ENCODE measurements at places on chromosomes 11 and 22.

DNA sequence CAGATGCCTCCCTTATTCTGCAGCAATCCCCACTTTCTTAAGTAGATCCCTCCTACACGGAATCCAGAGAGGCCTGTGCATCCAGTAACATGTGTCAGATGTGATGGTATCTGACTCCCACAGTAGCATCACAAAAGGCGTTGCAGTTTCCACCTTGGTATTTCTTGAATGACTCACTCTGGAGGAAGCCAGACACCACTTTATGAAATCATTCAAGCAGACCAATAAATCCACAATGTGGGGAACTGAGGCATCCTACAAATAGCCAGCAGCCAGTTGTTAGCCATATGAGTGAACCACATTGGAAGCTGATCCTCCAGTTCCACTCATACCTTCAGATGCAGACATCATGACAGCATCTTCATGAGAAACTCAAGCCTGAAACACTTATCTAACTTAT, 798.1 kb downstream of the OPCML start:
- no peak for DNase-seq

- DNase-seq: no peak
Measured at GRCh38 chr11:92804388-92804966, 165.0 kb upstream of the MTNR1B start.

GRCh38 chr11:71426413-71426812, 21.8 kb downstream of the DHCR7 start:
- no peak for DNase-seq

DNA sequence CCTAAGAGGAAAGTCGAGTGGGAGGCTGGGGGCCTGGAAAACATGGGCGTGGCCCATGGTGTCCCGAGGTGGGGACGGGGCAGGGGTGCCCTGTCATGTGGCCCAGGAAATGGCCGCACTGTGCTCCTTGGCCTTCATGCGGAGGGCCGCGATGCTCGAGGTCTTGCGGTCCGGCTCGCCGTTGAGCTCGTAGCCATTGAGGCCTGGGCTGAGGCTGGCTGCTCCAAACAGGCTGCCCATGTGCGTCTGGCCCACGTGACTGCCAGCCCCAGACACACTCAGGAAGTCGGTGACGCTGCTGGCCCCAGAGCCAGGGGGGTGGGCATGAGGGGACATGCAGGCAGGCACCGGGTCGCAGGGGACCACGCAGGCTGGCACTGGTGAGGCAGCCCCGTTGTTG, 45.2 kb downstream of the ALX4 start:
- DNase-seq: no peak

DNA sequence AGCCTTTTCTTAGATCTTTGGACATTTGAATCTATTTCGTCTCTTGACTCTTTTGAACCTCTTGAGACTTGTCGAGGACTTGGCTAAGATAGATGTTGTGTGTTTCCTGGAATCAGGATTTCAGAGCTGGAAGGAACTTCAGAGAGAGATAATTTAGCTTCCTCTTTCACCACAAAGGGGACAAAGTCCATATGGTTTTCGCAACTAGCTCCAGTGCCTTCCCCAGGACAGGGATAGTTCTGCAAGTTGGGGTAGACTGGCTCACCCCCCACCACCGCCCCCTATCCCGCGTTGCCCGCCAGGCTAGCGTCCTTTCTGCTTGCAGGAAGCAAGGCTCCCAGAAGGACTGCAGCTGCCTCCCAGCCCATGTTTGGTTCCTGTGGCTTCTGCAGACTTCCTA, 75.7 kb upstream of the MYO18B start:
- DNase-seq: no peak

- no peak for DNase-seq
Measured at GRCh38 chr11:93005239-93005638, 35.8 kb downstream of the MTNR1B start.

DNA sequence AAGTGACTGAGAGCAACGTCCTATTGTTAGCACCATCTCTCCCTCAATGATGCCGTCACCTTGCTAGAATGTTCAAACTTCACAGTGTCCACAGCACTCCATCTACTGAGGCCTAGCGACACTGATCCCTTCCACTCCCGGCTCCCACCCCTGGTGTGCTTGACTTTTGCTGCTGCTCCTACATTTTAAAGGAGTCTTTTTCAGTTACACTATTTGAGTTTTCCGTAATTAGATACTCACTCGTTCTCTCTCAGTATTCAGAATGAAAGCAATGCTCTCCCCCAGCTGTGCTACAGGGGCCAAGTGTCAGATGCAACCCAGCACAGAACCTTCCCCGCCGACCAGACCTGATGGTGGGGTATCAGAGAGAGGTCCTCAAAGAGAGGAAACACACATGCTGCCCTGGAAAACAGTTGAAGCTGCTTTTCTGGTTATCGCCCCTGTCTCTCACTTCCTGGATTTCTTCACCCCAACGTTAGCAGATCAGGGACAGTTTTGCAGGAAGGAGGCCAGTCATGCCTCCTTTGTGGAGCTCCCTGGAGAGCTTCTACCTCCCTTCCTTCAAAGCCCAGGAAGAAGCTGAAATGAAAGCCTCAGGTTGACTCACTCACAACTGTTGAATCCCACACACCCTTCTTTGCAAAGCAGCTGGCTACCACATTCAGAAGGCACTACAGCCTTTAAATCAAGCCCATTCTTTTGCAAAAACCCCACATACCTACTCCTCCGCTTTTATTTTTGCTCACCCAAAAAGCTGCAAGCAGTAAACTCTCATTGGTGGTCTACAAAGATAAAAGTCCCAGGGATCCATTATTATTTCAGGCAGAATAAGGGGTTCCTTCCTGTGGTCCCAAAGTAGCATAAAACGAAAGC, 23.5 kb downstream of the LARGE1 start:
- no peak for DNase-seq

GRCh38 chr22:17562906-17563870, at the start of gene SLC25A18:
Gene SLC25A18, plus strand, starts transcription at chr22:17563498. Its CDS starts 16,447 bp downstream, at chr22:17579945.
- no peak for DNase-seq

- no peak for DNase-seq
Measured at GRCh38 chr22:45832180-45832579, 144.8 kb downstream of the WNT7B start.

GRCh38 chr11:105148241-105148640, 8.7 kb upstream of the CARD18 start:
- DNase-seq: no peak

- DNase-seq: no peak
Measured at GRCh38 chr11:62001450-62002191, 34.2 kb upstream of the FTH1 start.

- no peak for DNase-seq
Measured at GRCh38 chr11:43578346-43579170, 102.0 kb upstream of the HSD17B12 start.

- no peak for DNase-seq
Measured at GRCh38 chr11:125593114-125593820, 615 bp downstream of the STT3A start.

- no peak for DNase-seq
Measured at GRCh38 chr11:3192511-3193372, 25.9 kb downstream of the MRGPRG start.

- no peak for DNase-seq
Measured at GRCh38 chr22:27152033-27152432, 494.6 kb downstream of the MIAT start.

GRCh38 chr11:4626207-4627099, 10.8 kb upstream of the OR51D1 start:
- DNase-seq: no peak

GRCh38 chr11:88535916-88536547, 198.5 kb upstream of the CTSC start:
- DNase-seq: no peak

GRCh38 chr11:118909619-118910308, 16.0 kb downstream of the BCL9L start:
- no peak for DNase-seq

DNA sequence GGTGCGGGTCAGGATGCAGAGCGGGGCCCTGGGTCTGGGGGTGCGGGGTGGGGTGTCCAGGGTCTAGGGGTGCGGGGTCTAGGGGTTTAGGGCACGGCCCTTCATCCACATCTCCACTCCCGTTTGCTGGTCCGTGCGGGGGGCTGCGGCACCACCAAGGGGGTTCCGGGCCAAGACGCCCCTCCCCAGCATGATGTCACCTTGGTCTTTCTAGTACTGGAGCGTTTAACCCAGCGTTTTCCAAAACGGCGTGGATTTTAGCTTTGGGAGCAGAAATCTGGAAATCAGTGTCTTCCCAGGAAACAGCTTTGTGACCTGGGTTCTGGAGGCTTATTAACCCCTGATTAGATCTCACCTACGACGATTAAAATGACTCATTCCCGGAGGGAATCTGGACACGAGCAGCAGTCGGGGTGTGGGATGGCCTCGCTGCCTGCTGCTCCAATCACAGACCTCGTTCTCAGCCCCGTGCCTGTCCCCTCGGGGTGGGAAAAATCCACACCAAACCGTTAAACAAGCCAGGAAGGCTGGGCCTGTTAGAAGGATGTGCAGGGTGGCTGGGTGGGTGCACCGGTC, 759 bp downstream of the AP2A2 start:
- DNase-seq: no peak

DNA sequence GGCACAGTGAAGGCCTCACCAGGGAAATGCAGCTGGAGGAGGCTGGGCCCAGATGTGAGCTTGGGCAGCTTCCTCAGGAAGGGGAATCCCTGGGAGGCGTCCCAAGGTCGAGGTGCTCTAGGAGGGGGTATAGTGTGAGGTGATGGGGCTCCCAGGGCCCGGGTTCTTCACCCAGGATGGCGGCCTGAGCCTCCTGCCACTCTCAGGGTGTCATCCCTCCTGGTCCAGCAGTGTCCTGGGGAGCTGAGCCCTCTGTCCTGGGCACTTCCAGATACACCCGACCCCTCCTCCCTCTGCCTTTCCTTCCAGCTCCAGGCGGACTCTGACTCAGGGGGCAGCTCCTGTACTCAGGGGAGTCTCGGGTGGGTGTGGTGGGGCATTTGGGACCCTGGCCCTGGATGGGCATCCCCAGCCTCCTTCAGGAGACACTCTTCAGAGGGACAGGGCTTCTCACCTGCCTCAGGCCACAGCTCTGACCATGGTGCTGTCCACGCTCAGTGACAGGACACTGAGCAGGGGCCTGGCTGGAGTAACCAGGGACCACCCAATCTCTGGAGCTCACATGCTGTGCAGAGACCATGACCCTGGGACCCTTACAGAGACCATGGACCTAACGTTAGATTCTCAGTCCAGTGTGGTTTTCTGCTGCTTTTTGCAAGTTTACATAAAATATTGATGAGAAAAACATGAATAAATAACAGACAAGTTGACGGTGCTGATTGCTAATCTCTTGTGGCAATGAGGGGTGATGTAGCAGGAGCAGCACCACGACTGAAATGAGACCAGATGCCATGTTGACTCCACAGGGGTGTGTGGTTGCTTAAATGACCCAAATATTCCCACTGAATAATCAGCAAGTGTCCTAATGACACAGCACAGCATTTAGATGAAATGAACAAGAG, 101.9 kb downstream of the GGTLC2 start:
- no peak for DNase-seq

DNA sequence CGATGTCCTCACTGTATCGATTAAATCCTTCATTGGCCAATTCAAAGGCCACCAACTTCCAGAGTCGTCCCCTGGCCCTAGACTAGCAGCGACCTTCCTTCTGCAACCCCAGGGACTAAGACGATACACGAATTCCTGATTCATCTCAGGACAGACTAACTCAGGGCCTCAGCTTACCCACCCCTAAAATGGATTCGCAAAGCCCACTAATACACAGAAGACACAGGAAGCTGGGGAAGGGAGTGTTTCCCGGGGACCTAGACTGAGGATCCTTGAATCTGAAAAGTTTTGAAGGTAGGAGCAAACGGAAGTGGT, 509 bp downstream of the LAMTOR1 start:
- no peak for DNase-seq

GRCh38 chr22:22348127-22348814, 103.7 kb downstream of the VPREB1 start:
- DNase-seq: no peak

GRCh38 chr11:61115498-61116224, 13.4 kb downstream of the CD5 start:
- no peak for DNase-seq

- DNase-seq: no peak
Measured at GRCh38 chr11:9820260-9820659, 156.4 kb downstream of the SWAP70 start.

DNA sequence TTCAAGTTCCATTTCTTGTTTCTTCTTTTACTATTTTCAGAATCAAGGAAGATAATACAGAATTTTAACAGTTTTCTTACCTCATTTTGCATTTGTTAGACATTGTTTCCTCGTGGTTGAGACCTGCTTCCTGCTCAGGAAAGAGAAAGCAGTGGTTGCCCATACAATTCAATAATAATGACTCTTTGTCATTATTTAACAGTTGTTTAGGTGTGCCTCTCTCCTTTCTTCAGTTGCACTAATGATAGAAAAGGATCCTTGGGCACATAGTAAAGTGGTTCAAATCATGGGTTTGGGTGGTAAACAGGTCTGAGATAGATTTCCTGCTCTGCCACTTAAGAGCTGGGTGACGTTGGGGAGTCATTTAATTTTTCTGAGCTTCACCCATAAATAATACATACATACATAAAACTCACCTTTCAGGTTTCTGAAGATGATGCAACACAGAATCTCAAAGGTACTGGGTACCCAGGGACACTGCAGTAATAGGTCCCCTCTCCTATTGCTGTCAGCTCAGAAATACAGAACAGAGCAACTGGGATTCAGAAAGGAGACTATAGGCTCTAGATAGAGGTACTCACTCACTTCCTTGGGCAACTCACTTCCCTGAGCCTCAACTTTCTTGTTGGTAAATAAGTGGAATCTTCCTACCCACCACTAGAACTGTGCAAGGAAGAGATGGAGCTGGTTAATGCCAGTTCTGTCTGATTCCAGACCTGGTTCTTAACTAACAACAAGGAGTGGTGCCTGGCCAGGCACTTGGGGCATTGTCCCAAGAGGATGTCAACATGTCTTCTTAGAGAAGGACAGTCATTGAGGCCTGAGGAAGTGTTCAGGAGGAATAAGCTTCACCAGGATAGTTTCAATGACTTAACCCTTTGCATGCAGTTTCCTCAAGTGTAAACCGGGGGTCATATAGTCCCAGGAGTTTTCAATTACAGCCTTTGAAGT, 34.9 kb downstream of the CD44 start:
- DNase-seq: no peak

DNA sequence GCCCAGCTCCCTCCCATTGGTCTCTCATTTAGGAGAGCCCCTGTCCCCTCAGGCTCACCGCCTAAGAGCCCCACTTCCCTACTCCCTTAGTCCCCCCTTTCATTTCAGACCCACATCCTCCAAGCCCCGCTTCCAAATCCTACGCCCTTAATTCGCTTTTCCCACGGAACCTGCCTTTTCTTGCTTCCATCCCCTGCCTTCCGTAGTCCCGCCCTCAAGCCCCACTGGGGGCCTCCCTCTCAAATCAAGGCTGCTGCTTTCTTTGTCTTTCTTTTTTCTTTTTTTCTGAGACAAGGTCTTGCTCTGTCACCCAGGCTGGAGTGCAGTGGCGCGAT, 396 bp downstream of the CCDC157 start:
- no peak for DNase-seq

- no peak for DNase-seq
Measured at GRCh38 chr22:33467620-33468095, 409.5 kb upstream of the SYN3 start.

DNA sequence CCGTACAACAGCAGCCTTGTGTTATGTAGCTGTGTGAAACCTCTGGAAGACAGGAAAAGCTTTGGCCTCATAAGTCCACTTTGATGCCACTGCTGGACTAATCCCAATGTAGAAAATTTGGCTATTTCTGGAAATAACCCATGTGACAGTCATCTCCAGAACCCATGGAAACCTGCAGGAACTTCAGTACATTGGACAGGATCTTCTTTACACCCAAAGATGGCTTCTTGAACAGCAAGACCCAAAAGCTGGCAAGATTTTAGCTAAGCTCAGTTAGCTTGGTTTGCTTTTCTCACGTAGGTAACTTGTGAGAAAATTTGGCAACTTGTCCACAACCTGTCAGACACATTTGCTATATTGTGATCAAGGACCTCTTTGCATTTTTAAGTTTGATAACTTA, 74.8 kb upstream of the RCN1 start:
- no peak for DNase-seq
